Occipital lobe (tissue), 3 donors: ENCODE measurements at places on chromosomes 1 and 21. TPM values are rescaled to one million over a fixed set of nuclear protein-coding genes. Genes with fewer than 3 reads are reported as not detected.

DNA sequence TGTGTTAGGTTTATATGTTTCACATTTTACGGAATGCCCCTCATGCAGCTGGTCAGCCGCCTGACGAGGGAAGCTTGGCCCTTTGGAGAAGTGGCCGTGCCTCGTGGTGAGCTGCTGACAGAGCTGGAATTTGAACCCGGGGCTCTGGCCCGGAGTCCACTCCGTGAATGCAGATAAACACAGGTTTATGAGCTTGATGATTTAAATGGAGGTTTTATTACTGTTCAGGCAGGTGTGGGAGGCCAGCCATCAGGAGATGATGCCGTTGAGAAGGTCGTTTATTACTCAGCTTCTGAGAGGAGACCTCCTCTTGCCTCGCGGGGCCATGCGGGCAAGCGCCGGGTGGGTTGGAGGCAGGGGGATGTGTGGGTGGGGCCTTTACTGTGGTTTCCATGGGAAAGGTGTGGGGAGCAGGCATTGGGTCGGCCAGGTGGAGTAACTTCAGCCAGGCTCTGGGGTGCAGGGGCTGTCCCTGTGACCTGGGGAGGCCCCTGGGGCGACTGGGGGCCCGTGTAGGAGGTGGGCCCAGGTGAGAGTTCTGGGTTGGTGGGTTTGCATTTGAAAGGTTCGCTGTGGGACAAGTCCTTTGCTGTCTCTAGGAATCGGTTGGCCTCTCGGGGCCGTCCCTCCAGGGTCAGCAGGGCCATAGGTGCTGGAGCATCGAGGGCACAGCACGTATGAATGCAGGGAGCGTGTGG, 22.0 kb downstream of the PRKCZ start:
- no peak for DNase-seq

DNA sequence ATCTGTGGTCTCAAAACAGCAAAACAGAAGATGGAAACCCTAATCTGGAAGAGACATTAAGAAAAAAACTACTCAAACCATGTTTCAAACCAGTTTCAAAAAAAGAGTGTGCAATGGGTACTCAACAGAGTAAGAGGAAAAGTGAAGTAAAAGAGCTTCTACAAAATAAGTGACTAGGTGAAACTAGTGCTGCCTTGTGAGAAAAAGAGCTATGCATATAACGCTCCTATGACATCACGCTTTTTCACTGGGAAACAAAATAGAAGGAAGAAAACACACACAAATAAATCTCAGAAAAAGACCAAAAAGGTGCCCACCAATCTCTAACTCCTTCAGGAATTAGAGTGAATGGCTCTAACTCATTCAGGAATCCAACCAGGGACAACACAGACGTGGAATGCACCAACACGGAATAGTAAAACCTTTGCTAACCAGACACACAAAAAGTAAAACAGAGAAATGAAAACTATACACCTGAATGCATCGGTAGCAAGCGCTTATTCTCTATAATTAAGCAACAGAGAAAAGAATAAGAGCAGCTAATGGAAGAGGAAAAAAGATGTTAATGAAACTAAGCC, 1.3 kb downstream of the FOXJ3 start:
- no peak for DNase-seq

DNA sequence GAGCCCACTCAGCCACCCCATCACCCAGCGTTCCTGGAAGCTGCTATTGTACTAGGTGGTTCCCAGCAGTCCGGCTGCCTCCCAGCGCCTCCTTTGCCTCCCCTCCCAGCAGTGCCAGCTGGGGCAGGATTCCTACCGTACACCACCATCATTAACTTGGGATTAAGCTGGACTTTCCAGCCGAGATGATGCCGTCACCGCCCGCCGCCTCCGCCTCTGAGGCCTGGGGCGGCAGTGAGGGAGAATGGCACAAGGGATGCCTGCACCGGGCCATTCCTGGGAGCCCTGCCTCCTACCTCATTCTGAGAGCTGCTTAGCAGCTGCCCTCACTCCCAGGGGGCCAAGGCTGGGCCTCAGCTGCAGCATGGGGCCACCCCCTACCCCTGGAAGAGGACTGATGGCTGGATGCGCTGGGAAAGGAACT, 13.2 kb downstream of the CNTN2 start:
- no peak for DNase-seq

- no peak for DNase-seq
Measured at GRCh38 chr1:95222629-95223028, 11.4 kb upstream of the RWDD3 start.

- DNase-seq: no peak
Measured at GRCh38 chr1:146051452-146051851, 29.9 kb upstream of the HJV start.

GNG4 gene
- total RNA-seq: 31.5 TPM

SYT14 gene
- 65.8 TPM for total RNA-seq
